ENCODE measurements at places on chromosomes 16 and 17. TPM values are rescaled to one million over a fixed set of nuclear protein-coding genes. Genes with fewer than 3 reads are reported as not detected.

The NPB gene
- 4.7 TPM for total RNA-seq

The SRCIN1 gene
- 5.2 TPM for total RNA-seq

The MAP2K6 gene
- total RNA-seq, result 10.3 TPM

The TMEM97 gene
- total RNA-seq, result 2.5 TPM

The CTF1 gene
- total RNA-seq, result 3.2 TPM

The MILR1 gene
- total RNA-seq, result 11.0 TPM

The KRTAP4-6 gene
- total RNA-seq, result not detected

DNA sequence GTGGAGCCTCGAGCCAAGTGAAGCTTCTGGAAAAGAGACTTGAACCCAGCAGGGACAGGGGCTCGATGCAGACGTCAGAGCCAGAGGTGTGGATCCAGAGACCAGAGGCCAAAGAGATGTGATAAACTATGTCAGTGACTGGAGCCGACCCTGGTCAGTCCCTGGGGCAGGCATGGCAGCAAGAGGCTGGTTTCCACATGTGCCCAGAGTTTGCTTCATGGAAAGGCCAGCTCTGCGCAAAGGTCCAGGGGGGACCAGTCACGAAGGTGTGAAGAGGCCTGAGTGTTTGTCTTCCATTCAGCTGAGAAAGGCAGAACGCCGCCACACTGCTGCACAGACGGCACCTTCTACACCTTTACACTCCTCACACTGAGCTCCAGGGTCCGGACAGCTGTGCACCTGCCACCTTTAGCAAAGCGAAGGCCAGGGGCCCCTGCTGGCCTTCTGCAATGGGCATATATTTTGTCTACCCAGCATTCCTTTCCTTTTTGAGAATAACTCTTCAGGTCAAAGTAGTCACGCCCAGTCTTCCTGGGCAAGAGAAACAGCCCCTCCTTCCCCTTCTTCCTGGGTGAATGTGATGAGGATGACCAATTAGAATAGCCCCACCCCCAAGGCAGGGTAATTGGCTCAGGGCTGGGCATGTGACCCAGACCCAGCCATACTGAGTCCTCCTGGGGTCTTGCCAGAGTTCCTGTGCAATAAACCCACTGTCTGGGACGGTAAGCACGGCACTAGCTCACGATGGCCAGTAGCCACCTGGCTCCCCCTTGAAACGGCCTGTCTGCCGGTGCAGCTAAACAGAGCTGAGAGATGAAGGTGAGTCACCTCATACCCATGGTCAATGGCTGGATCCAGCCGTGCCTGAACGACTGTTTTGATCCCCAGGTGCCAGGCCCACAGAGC, 2.3 kb upstream of the RPH3AL start:
- H3K36me3 ChIP-seq, result no peaks in the 10 kb centered on the region
- H3K27me3 ChIP-seq, result no peaks in the 10 kb centered on the region
- H3K27ac ChIP-seq, result no peak overlapping the region
- H3K4me3 ChIP-seq, result no peak overlapping the region
- peaks cover 30% of the 10 kb centered on the region for H3K4me1 ChIP-seq

DNA sequence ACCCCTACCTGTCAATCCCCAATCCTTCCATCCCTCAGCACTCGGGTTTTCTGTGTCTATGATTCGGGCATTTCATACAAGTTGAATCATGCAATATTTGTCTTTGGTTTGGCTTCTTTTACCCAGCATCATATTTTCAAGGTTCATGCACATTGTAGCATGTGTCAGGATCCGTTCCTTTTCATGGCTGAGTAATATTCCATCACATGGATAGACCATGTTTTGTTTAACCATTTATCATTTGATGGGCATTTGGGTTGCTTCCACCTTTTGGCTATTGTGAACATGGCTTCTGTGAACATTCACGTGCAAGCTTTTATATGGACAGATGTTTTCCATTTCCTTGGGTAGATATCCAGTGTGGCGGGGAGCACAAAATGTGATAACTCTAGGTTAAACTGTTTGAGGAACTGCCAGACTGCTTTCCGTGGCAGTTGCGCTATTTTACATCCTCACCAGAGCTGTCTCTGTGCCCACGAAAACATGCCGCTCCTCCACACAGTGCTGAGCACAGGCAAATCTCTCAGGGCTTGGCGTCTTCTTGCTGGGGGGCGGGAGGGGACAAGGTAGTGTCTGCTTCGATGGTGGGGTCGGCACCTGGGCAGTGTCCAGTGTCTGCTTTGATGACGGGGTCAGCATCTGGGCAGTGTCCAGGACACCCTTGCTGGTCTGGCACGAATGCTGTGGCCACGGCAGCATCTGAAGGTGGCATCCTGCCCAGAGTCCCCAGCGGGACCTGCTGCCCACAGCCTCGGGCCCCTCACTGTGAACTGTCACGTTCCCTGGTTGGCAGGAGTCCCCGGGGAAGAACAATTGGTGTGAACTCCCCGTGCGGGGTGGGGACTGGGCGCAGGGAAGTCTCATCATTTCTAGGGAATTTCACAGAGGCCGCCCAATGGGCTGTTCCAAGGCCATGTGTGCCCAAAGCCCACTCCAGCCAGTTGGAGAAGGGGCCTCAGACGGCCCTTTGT, 32.4 kb upstream of the JPH3 start:
- no peak for DNase-seq
- H3K27ac ChIP-seq, result no peak overlapping the region
- peaks cover 9% of the 10 kb centered on the region for H3K4me1 ChIP-seq
- H3K4me3 ChIP-seq, result no peak overlapping the region
- H3K27me3 ChIP-seq, result no peaks in the 10 kb centered on the region
- H3K36me3 ChIP-seq, result no peaks in the 10 kb centered on the region

DNA sequence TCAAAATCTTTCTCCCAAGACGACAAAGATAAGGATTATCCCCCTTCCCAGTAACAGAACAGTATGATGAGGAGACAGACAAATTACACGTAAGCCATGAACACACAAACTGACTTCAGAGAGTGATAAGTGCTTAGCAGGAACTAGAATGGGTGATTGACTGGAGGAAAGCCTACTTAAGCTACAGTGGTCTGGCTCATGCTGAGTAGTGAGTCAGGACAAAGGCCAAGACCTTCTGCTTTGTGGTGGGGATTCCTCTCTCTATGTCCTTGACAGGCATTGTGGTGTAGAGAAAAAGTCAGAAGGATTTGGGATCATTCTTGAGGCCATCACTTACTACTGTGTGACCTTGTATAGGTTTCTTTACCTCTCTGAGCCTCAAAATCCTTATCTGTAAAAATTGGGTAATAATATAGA, 381.9 kb upstream of the CCL2 start:
- no peaks in the 10 kb centered on the region for H3K36me3 ChIP-seq
- DNase-seq, result no peak
- no peak overlapping the region for H3K27ac ChIP-seq

GRCh38 chr17:41895617-41896016, 23.1 kb downstream of the ACLY start:
- H3K27me3 ChIP-seq, result no peaks in the 10 kb centered on the region
- no peak for DNase-seq
- peaks cover 18% of the 10 kb centered on the region for H3K4me1 ChIP-seq
- H3K27ac ChIP-seq, result peak overlapping the region; percentile 85
- H3K36me3 ChIP-seq, result peaks cover 69% of the 10 kb centered on the region
- no peak overlapping the region for H3K4me3 ChIP-seq

DNA sequence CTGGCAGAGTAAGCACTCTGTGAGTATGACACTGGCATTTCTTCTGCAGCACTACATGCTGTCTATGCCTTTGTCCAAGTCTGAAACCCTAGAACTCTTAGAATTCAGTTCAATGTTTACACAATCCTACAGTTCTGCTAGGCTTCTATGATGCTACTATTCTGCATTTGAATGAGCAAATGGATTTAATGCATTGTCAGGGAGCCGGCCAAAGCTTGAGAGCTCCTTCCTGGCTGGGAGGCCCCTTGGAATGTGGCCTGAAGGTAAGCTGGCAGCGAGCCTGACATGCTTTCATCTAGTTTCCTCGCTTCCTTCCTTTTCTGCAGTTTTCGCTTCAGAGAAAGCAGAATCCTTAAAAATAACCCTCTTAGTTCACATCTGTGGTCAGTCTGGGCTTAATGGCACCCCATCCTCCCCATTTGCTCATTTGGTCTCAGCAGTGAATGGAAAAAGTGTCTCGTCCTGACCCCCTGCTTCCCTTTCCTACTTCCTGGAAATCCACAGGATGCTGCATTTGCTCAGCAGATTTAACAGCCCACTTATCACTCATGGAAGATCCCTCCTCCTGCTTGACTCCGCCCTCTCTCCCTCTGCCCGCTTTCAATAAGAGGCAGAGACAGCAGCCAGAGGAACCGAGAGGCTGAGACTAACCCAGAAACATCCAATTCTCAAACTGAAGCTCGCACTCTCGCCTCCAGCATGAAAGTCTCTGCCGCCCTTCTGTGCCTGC, at the start of gene CCL2:
Gene CCL2 (plus strand): TSS at position 635 of the 730 bp plus-strand sequence. CDS start 65 bp downstream, at position 700.
- H3K4me3 ChIP-seq, result peak within 1 kb of the TSS; percentile 42
- H3K4me1 ChIP-seq, result peaks cover 67% of the 10 kb centered on the region
- H3K27ac ChIP-seq, result peak within 1 kb of the TSS; percentile 84
- no peak for DNase-seq

GRCh38 chr17:34169496-34169895, 85.6 kb upstream of the CCL2 start:
- no peak overlapping the region for H3K27ac ChIP-seq
- H3K27me3 ChIP-seq, result no peaks in the 10 kb centered on the region
- DNase-seq, result no peak
- no peak overlapping the region for H3K4me3 ChIP-seq

DNA sequence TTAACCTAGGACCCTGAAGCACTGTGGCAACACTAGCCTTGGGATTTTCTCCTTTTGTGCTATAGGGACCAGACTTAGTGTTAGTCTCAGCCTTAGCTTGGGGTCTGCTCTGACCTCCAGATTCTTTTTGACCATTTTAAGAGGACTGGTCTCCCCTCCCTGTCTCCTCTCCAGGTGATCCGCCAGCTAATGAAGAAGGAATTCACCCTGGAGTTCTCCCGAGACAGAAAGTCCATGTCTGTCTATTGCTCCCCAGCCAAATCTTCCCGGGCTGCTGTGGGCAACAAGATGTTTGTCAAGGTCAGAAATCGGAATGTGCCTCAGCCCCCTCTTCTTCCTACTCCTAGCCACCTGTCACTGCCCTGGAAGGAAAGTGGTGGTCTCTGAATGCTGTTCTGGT, 19.5 kb downstream of the ATP2A1 start:
- H3K27me3 ChIP-seq, result no peaks in the 10 kb centered on the region
- no peak overlapping the region for H3K4me3 ChIP-seq
- H3K36me3 ChIP-seq, result no peaks in the 10 kb centered on the region
- no peaks in the 10 kb centered on the region for H3K4me1 ChIP-seq
- DNase-seq, result no peak

GRCh38 chr16:56611281-56611833, 3.0 kb downstream of the MT2A start:
- H3K4me3 ChIP-seq, result peak overlapping the region; percentile 67
- peak overlapping the region; percentile 83 for H3K27ac ChIP-seq
- H3K4me1 ChIP-seq, result peaks cover 41% of the 10 kb centered on the region

DNA sequence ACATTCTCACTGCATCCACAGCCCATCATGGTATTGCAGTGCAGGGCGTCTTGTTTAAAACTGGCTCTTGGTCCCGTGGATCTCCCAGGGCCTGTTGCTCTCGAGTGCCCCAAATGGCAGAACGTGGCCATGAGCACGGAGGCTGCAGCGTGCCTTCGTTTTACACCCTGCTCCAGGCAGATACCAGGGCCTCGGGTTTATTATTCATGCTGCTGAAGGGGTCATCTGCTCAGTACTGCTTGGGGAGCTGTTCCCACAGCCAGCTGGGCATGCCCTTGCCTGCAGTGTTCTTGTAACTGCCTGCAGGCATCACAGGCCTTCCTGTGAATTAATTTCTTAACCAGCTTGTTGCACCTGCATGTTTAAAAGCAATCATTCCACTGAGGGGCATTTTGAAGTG, 129.7 kb upstream of the CHMP6 start:
- no peak overlapping the region for H3K27ac ChIP-seq
- peaks cover 12% of the 10 kb centered on the region for H3K4me1 ChIP-seq
- DNase-seq, result no peak
- no peak overlapping the region for H3K4me3 ChIP-seq
- H3K27me3 ChIP-seq, result no peaks in the 10 kb centered on the region
- H3K36me3 ChIP-seq, result no peaks in the 10 kb centered on the region

- no peak overlapping the region for H3K4me3 ChIP-seq
- no peaks in the 10 kb centered on the region for H3K36me3 ChIP-seq
- no peak overlapping the region for H3K27ac ChIP-seq
- H3K4me1 ChIP-seq, result no peaks in the 10 kb centered on the region
- no peak for DNase-seq
- no peaks in the 10 kb centered on the region for H3K27me3 ChIP-seq
Measured at GRCh38 chr17:12637015-12637414, 28.7 kb upstream of the MYOCD start.

DNA sequence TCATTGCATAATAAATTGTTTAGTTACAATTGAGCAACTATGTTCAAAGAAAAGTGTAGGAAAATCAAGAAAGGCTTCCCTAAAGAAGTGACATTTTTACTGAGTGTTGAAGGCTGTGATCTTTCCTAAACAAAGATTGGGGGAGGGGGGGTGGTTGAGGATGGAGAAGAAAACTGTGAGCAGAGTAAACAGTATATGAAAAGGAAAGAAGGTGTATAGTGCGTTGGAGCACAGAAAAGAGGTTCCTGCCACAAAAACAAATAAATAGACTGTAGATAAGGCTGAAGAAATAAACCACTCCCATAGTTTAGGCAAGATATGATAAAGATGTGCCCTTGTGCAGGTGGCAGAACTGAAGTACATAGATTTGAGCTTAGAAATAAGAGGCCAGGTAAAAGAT, 8.5 kb downstream of the ABCA10 start:
- no peak overlapping the region for H3K4me3 ChIP-seq
- H3K36me3 ChIP-seq, result no peaks in the 10 kb centered on the region
- no peaks in the 10 kb centered on the region for H3K27me3 ChIP-seq
- H3K4me1 ChIP-seq, result peaks cover 4% of the 10 kb centered on the region

- no peak for DNase-seq
- no peaks in the 10 kb centered on the region for H3K27me3 ChIP-seq
Measured at GRCh38 chr16:28304214-28304613, 11.9 kb downstream of the SBK1 start.

DNA sequence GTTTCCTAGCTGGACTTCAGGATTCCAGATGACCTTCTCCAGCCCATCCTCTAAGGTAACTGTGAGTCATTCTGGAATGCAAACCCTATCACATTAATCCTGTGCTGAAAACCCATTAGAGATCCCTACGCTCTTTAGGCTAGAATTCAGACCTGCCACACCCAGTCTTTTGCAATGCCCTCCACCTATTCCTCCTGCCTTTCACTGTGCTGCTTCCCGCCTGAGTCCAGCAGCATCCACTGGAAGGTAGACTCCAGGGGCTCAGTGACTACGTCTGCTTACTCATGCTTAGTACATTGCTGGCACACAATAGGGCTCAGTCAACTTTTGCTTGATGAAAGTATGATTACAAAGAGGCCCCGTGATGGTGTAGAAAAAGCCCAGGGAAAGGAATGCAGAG, 121.1 kb downstream of the SPACA3 start:
- DNase-seq, result no peak
- no peaks in the 10 kb centered on the region for H3K27me3 ChIP-seq
- H3K4me1 ChIP-seq, result no peaks in the 10 kb centered on the region
- H3K27ac ChIP-seq, result no peak overlapping the region
- H3K36me3 ChIP-seq, result no peaks in the 10 kb centered on the region
- no peak overlapping the region for H3K4me3 ChIP-seq

DNA sequence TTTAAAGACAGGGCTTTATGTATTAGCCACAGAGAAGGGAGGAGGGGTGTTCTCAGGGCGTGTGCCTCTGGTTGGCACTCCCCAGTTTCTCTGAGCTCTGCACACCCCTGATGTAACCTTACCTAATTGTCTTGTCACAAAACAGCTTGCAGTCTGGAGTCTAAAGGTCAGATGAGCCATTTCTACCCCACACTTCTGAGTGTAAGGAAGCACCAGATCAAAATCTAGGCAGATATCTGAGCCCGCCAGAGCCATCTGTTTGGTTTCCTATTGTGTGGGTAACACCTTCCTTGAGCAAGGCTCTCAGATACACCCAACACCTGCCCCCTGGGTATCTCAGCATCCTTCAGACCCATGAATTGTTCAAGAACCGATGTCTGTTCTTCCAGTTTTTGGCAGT, 15.5 kb downstream of the CDH1 start:
- H3K36me3 ChIP-seq, result no peaks in the 10 kb centered on the region
- H3K4me3 ChIP-seq, result no peak overlapping the region
- no peaks in the 10 kb centered on the region for H3K27me3 ChIP-seq
- DNase-seq, result no peak
- H3K27ac ChIP-seq, result no peak overlapping the region

All from vagina (tissue), 2 donors.